Omental fat pad (tissue), 4 donors: ENCODE measurements at places on chromosomes 12 and 14.

GRCh38 chr12:3436461-3437065 lies 54.4 kb upstream of the PRMT8 start:
- DNase-seq = no peak

DNA sequence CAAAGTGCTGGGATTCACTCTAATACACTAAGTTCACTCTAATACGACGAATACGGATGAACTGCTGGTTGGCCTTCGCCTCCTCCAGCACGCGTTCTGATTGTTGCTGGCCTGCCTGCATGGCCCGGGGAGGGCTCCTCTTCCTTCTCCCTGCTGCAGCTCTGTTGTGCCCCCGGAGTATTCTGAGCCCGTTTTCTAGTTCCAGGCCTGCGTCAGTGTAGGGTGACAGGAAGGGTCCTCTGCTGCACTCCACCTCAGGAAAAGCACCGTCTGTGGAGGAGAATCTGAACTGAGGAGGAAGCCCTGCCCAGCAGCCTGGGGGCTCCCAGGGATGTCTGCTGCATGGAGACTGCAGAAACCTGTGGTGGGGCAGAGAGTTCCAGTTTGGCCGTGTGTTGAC lies 44.4 kb downstream of the DDX51 start:
- no peak for DNase-seq

- DNase-seq = no peak
These were observed 11.2 kb upstream of the SH2B3 start for GRCh38 chr12:111394480-111394879.

DNA sequence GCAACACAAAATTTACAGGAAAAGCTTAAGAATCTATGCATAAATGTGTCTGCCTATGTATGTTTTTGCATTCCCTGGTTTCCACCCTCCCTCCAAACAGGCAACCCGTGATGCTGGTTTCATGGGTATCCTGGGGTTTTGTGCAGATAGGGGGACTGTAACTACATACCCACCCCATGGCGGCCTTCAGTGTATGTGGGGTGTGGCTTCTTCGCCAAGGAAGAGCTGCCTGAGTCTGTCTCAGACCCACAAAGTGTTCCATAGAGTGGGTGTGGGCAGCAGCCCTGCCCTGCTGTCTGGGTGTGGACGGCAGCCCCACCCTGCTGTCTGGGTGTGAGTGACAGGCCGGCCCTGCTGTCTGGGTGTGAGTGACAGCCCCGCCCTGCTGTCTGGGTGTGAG lies 174.8 kb downstream of the ADGRD1 start:
- DNase-seq = no peak

DNA sequence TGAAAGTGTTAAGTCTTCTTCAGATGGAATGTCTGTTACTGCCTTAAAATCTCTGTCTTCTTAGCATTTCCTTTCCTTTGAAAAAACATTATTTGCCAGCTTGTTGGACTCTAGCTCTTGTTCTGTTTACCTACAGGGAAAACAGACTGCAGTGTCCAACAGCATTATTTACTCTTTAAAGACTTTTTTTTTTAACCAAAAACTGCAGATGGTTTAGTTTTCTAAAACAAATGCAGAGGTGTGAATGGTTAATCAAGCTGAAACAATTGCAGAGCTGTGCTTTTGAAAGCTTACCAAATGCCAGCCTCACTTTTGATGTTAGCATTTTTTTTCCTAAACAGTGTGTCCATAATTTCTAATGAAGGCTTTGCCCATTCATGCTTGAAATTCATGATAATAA lies 323.3 kb downstream of the TMEM117 start:
- DNase-seq = no peak

DNA sequence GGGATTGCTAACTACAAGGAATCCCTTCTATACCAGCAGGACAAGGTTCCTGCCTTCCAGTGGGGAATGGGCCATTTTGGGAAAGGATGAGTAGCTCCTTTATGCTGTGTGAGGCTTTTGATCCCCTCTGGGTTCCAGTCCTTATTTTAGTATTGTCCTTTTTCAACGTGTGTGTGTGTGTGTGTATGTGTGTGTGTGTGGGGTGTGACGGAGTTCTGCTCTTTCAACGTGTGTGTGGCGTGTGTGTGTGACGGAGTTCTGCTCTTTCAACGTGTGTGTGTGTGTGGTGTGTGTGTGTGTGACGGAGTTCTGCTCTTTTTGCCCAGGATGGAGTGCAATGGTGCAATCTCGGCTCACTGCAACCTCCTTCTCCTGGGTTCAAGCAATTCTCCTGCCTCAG lies 27.4 kb downstream of the RAB35 start:
- no peak for DNase-seq
